Colonic mucosa (tissue), 4 donors: ENCODE measurements at places on chromosomes 7 and 10. TPM values are rescaled to one million over a fixed set of nuclear protein-coding genes. Genes with fewer than 3 reads are reported as not detected.
A peak's percentile ranks its signal among the peaks of the same experiment; 100 is the strongest.

INA gene
- 0.44 TPM for total RNA-seq

PPP1R17 gene
- not detected for total RNA-seq

CYP17A1 gene
- total RNA-seq: 7.7 TPM

SFTPA1 gene
- 0.77 TPM for total RNA-seq

DNA sequence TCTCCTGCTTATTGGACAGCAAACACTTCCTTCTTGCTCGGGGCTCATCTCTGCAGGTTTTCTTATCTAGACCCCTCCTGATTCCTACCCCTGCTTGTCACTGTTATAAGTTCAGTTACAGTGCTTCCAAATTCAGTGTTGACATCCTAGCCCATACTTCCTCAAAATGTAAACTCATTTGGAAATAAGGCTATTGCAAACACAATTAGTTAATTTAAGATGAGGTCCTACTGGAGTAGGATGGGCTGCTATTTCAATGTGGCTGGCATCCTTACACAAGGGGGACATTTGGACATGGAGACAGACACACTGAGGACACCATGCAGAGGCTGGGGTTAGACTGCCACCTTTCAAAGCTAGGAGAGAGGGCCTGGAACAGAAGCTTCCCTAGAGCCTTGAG lies 85.2 kb upstream of the NPVF start:
- H3K27ac ChIP-seq: peak overlapping the region; percentile 75
- no peaks in the 10 kb centered on the region for H3K36me3 ChIP-seq
- H3K4me1 ChIP-seq: no peaks in the 10 kb centered on the region
- DNase-seq: no peak
- no peak overlapping the region for H3K4me3 ChIP-seq

GRCh38 chr10:69685426-69685801 lies 55.4 kb downstream of the FAM241B start:
- H3K4me3 ChIP-seq: no peak overlapping the region
- no peak for DNase-seq
- no peaks in the 10 kb centered on the region for H3K36me3 ChIP-seq
- H3K4me1 ChIP-seq: no peaks in the 10 kb centered on the region

DNA sequence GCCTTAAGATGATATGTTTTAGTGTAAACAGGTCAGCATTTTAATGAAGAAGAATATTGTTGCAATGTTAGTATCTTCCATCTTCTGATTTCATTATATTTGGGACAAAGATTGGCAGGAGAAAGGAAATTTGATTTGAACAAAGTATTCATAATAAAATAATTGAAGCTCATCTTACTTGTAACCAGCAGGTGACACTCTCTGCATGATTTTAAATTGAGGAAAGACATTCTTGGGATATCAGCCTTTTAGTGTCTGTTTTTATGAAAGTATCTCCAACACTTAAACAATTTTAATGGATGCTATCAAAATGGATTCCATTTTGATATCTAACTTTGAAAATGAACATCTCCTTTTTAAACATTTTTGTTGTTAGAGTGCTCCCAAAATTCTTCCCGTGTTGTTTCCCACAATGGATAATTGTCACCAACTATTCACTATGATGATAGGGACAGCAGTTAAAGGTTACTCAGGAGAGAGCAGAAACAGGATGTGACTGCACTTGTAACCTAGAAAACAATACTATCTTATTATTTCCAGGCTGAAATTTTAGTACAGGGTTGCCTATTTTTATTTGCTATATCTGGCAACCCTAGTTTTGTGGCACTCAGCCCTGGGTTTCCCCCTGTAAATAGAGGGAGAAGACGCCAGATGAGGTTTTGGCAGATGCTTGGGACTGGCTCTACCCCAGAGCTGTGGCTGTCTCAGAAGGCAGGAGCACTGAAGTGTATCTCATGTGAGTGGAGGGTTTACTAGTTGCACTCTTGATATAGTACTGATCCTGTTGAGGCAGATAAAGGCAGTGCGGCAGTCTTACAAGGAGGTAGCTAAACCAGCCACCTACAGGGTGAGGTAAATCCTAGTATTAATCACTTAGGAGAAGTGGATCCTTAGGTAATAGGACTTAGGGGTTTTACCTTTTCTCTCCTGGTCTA lies 31.0 kb upstream of the ABCB4 start:
- no peak overlapping the region for H3K4me3 ChIP-seq
- no peaks in the 10 kb centered on the region for H3K27me3 ChIP-seq

DNA sequence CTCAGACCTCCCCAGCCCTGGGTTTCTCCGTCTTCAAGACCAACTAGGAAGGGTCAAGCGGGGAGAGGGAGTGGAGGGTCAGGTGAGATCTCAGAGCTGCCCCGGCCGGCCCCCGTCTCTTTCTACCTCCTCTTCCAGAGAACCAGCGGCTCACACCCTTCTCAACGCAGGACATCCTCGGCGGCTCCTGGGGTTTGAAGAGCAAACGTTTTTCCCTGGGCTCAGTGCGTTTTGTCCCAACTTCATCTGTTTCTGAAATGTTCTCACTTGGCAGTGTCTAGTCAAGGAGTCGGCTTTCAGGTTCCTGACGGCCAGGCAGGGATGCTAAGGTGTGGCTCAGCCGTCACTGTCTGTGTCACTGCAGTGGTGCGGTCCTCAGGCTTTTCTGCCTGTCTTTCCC lies 416.4 kb upstream of the FOXK1 start:
- no peaks in the 10 kb centered on the region for H3K27me3 ChIP-seq
- no peak overlapping the region for H3K4me3 ChIP-seq
- DNase-seq: peak; percentile 15

DNA sequence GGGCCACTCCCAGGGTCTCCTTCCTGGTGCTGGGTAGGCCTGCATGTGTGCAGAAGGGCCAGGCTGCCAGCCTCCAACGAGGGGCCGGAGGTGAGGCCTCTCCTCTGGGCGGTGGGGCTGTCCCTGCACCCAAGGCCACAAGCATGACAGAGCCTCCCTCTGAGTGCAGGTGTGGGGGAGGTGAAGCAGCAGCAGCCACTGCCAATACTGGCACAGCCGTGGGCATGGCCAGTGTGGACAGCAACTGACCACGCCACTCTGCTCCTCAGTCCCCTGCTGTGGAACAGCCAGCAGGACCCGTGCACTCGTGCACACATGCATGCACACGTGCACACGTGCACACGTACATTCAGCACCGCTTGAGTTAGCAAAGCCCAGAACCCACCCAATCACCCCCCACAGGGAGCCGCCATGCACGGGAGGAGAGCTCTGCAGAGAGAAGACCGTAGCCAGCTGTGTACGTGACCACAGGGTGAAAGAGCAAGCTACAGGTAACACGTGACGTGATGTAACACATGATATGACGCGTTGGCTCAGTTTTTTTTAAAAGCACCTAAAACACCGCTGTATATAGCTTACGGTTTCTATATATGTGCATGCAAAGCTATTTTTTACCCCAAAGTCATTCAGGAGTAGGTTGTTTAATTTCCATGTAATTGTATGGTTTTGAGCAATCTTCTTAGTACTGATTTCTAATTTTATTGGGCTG lies 23.1 kb downstream of the PAPOLB start:
- no peaks in the 10 kb centered on the region for H3K36me3 ChIP-seq
- DNase-seq: no peak
- H3K4me3 ChIP-seq: no peak overlapping the region
- H3K27me3 ChIP-seq: no peaks in the 10 kb centered on the region
- no peaks in the 10 kb centered on the region for H3K4me1 ChIP-seq
- H3K27ac ChIP-seq: no peak overlapping the region

GRCh38 chr7:29971566-29972314 lies 17.9 kb downstream of the SCRN1 start:
- DNase-seq: no peak
- H3K36me3 ChIP-seq: no peaks in the 10 kb centered on the region
- H3K4me3 ChIP-seq: no peak overlapping the region

GRCh38 chr10:112519133-112519761 lies 72.2 kb downstream of the VTI1A start:
- H3K36me3 ChIP-seq: no peaks in the 10 kb centered on the region
- H3K4me3 ChIP-seq: no peak overlapping the region
- H3K27ac ChIP-seq: no peak overlapping the region
- no peaks in the 10 kb centered on the region for H3K4me1 ChIP-seq
- H3K27me3 ChIP-seq: no peaks in the 10 kb centered on the region
- peak; percentile 29 for DNase-seq

- no peak overlapping the region for H3K27ac ChIP-seq
- peaks cover 5% of the 10 kb centered on the region for H3K4me1 ChIP-seq
- no peak overlapping the region for H3K4me3 ChIP-seq
- no peak for DNase-seq
- no peaks in the 10 kb centered on the region for H3K36me3 ChIP-seq
Measured at GRCh38 chr10:96978621-96979154, 146.6 kb downstream of the LCOR start.

- no peaks in the 10 kb centered on the region for H3K4me1 ChIP-seq
- no peak for DNase-seq
- H3K27ac ChIP-seq: no peak overlapping the region
- no peaks in the 10 kb centered on the region for H3K36me3 ChIP-seq
Measured at GRCh38 chr7:132045002-132045401, 488.6 kb upstream of the PODXL start.

GRCh38 chr10:88297103-88297502 lies 286.0 kb downstream of the RNLS start:
- no peaks in the 10 kb centered on the region for H3K36me3 ChIP-seq
- no peak overlapping the region for H3K27ac ChIP-seq
- no peak overlapping the region for H3K4me3 ChIP-seq
- H3K4me1 ChIP-seq: no peaks in the 10 kb centered on the region
- no peak for DNase-seq
